ENCODE measurements at places on chromosomes 2 and 18.
A peak's percentile ranks its signal among the peaks of the same experiment; 100 is the strongest.

DNA sequence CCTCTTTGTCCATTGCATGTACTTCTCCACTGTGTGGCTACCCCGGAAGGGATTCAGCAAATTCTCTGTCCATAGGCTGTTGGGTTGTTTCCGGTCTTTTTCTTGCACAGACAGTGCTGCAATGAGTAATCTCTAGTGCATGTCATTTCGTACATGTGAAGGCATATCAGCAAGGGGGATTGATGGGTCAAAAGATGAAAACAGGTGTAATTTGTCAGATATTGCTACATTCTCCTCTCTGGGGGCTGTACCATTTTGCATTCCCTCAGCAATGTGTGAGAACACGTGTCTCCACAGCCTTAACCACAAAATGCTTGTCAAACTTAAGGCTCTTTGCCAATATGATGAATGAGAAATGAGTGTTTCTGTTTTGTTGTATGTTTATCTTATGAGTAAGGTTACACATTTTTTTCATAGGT lies 60.5 kb downstream of the KLHL29 start:
- peak; percentile 54 for DNase-seq

GRCh38 chr18:75962036-75962572 lies 532.9 kb downstream of the ZNF516 start:
- DNase-seq, result no peak

GRCh38 chr2:168350380-168350779 lies 103.0 kb upstream of the STK39 start:
- no peak for DNase-seq

DNA sequence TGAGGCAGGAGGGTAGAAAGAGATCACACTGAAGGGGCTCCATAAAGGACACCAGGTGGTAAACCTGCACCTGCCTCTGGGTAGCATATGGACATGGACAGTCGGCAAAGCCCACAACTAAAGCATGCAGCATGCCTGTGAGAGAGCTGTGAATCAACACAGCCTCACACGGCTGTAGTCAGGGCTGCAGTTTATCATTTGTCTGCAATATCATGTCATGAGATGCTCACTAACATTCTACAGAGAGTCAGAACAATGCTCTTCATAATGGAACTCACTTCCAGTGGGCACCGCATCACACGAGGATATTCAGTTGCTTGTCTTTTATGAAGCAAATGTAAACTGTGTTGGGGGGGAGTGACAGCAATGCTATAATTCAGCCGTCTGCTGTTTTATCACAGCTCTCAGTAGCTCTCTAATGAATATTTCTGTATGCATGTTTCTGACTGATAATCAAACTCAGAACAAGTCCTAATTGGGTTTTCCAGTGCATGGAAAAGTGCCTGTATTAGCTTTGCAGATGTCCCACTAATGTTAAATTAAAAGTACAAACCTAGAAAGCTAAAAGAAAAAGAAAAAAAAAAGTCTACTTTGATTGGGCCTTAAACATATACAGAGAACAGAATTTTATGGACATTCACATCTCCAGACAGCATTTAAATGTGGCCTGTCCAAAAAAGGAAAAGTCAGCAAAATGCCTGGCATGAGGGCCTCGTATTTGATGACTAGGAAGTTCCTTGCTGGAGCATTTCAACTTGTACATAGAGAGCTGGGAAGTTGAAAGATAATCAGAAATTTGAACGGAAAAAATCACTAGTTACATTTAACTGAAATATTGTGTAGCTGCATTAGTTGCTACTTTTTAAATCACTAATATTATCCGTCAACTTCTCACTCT lies 406.1 kb upstream of the SOX11 start:
- no peak for DNase-seq

DNA sequence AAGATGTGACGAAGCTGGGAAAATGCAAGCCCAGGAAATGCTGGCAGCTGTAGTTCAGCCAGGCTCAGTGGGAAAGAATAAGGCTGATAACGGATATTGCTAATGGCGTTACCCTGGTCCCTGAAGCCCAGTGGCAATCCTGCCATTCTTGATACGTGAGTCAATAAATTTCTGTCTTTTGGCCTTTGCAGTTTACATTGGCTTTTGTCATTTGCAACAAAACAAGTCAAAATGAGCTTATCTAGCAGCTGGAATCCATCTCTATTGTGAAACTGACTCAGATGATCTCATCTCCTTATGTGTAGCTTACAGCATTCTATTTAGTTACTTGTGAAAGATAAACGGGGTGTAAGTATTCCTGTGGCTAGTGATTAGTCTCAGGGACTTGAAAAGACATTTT lies 43.8 kb downstream of the ARL6IP6 start:
- DNase-seq, result peak; percentile 15

DNA sequence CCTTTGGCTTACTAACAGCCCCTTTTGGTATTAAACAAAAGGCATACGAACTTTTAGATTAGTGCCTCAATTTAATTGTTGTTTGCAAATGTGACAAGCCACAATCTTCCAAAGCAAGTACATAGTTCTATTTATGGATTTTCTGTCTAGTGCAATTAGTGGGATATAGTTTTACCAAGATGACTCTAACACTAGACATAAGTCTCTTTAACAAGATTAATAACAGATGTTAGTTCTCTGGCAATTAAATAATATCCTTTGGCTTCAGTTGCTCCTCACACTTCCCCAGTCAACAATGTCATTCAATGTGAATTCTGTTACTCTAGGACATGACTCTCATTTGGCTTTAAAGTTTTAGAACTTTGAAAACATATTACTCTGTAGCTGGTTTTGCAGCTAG lies 16.7 kb upstream of the MC4R start:
- no peak for DNase-seq

- DNase-seq, result no peak
Measured at GRCh38 chr18:9708434-9709303, 568 bp downstream of the RAB31 start.

DNA sequence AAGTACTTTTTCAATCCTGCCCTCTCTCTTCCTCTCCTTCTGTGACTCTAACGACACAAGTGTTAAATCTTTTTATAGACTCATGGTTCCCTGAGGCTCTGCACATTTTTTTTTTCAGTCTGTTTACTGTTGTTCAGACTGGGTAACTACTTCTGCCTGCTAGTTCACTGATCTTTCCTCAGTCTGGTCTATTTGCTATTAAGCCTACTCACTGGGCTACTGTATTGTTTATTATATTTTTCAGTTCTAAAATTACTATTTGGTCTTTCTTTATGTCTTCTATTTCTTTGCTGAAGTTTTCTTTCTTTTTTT lies 21.3 kb downstream of the PPP3R1 start:
- no peak for DNase-seq

GRCh38 chr2:193743089-193743488 lies 1548.4 kb upstream of the TMEFF2 start:
- no peak for DNase-seq

- no peak for DNase-seq
Measured at GRCh38 chr2:152051436-152051835, 47.4 kb downstream of the CACNB4 start.

GRCh38 chr2:46720592-46721185 lies 194.9 kb downstream of the MCFD2 start:
- no peak for DNase-seq

DNA sequence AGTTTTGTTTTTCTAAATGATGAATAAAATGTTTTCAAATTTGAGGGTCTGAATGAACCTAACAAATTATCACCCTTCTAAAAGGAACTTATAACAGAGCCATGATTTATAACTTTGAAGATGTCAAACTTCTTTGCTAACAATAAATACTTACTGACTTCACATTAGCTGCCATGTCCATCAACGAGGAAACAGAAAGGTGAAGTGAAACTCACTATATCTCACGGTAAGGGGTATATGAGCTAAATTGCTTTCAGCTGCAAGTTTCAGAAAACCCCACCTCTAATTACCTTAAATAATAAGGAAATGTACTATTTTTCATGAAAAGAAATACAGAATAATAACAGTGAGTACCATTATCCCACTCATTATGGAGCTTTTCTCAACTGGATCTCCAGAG lies 350.8 kb upstream of the NT5C1B start:
- no peak for DNase-seq

GRCh38 chr2:70069049-70069448 lies 18.2 kb upstream of the PCBP1 start:
- DNase-seq, result no peak

GRCh38 chr2:96152304-96153161 lies 7.3 kb upstream of the DUSP2 start:
- DNase-seq, result no peak

- DNase-seq, result no peak
Measured at GRCh38 chr2:58865436-58865835, 624.3 kb upstream of the FANCL start.

DNA sequence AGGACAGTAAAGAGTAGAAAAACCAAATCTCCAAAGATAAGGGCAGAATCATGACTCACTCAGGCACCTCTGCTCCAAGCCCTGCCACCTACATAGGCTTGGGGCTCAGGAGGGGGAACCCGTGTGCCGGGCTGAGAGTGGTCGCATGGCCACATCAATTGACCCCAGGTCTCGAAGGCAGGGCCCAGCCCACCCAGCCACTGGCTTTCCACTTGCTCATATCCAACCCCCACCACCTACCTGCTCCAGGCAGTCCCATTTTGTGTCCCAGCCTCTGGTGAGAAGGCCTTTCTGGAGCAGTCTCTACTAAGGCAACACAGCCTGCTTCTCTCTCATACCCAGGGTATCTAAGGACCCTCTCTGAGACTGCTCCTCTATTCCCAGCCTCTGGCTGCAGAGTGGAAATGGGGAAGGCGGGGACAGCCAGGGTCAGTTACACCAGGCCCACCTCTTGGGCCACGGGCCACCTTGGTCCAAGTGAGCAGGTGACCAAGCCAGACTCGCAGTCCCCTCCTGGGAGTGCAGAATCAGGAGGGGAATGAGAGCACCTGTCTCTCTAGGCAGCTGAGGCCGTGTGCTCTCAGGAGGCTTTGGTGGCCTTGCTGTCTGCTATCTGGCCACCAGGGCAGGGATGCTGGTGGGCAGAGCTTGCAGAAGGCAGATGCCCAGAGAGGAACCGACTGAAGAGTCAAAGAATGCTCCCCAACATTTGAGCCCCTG lies 20.8 kb downstream of the TFCP2L1 start:
- no peak for DNase-seq

DNA sequence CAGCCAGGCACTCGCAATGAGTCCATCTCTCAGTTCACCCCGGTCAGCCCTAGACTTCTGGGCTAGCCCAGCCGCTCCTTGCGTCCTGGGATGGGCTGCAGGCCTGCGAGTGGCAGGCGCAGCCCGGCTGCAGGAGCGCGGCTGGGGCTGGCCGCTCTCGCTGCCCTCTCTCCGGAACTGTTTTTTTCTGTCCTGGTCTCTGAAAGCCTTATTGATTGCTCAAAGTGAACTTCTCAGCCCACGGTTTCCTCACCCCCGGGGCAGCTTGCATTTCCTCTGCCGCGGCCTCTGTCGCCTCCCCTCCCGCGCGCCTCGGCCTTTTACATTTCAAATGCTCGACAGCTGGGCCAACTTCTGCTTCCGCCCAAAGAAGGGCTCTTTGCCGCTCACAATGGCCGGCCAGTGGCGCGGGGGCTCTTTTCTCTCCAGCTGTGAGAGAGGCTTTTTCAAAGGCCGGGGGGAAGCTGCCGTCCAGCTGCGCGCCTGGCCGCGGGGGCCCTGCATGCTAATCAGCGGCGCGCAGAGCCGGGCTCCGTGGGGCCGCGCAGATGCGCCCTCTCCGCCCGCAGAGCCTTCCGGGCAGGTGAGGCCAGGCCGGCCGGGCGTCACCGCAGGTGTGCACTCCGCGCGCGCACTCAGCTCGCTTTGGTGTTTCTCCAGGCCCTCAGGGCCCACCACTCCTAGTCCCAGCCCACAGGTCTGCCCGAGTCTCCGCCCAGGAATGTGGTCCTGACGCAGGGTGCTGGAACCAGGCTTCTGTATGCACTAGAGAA lies 513.8 kb downstream of the RNF144A start:
- no peak for DNase-seq

DNA sequence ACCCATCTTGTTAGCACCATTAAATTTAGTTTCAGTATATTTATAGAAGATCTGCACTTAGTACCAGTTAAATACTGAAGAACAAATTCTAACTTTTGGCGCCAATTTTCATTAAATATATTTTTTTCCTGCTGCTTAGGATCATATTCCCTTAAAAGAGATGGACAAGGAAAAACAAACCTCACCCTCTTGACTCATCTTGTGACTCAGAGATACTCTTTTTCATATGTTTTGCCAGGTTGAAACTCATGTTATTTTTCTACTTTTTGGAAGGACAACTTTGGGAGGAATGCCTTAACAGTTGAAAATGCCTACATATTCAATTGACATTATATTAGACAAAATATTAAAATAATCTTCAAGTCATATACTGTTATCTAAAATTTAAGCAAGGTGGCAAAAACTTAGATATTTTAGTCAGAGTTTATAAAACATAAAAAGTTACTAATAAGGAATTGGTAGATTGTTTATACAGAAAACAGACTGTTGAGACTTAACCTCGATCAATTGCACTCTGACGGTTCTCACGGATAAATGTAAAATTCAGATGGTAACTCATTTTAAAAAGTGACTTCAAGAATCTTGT lies 36.2 kb downstream of the PNO1 start:
- peak; percentile 66 for DNase-seq

DNA sequence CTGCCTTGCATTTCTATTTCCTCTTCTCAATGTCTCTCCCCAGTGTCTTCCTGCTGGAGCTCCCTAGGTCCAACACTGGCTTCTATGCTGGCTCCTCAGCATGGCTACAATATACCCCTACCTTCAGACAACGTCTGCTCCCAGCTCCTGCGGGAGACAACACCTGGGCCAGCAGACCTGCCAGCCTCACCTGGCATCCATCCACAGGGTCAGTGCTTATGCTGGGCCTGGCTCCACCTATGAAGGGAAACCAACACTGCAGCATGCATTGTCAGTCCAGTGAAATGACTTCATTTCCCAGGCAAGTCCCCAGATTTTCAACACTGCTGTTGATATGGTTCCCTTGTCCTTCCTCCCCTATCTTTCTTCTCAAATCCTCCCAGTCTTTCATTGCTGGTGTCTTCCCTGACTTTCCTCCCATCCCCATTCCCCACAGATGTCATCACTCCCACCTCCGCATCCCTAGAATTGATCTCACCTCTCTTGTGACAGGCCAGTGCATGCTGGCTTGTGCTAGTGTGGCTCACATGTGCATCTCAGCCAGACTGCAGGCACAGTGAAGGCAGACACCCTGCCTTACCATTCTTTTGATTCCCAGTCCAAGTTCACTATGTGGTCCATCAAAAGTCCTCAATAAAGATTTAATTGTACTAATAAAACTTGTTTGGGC lies 98.0 kb downstream of the MYO5B start:
- no peak for DNase-seq

All from stromal cell of bone marrow (primary cell).